Body of pancreas (tissue), 4 donors: ENCODE measurements at places on chromosomes 13 and 19. TPM values are rescaled to one million over a fixed set of nuclear protein-coding genes. Genes with fewer than 3 reads are reported as not detected.

DNA sequence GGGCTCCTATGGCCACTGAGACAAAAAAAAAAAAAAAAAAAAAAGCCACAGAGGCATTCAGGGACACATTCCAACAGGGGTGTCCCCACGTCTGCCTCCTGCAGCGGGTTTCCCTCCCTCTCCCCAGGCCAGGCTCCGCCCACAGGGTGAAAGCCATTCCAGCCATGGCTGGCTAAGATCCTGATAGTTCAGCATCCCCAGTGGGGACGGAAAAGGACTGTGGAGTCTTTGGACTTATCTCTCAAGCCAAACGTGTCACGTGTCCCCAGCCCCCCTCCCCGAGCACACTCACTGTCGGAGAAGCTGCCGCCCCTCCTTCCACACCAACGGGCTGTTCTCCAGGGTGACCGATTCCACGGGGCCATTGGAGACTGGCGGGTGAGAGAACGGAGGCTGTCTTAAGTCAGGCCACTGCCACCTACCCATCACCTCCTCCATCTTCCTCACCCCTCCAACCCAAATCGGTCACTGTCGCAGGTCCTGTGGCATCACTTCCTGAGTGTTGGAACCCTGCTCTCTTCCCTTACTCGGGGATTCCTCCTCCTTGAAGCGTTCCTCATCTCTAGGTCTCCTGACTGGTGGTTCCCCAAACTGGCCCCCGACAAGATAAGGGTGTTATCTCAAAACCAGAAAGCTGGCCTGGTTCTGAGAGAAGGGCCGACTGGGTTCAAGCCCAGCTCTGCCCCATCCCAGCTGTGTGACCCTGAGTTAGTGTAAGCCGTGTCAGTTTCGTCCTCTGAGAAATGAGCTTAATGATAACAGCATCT is 9.1 kb upstream of the FKRP start:
- DNase-seq: peak; percentile 61

DNA sequence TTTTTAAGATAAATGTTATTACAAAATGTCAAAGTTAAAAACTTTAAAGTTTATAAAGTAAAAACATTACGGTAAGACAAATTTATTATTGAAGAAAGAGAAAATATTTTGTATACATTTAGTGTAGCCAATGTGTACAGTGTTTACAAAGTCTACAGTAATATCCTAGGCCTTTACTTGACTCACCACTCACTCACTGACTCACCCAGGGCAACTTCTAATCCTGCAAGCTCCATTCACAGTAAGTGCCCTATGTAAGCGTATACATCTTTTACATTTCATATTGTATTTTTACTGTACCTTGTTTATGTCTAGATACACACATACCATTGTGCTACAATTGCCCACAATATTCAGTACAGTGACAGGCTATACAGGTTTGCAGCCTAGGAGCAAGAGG is 448.2 kb downstream of the KCTD12 start:
- no peak for DNase-seq

- no peak for DNase-seq
These were observed 7.4 kb downstream of the SOX1 start for GRCh38 chr13:112074139-112074865.

DNA sequence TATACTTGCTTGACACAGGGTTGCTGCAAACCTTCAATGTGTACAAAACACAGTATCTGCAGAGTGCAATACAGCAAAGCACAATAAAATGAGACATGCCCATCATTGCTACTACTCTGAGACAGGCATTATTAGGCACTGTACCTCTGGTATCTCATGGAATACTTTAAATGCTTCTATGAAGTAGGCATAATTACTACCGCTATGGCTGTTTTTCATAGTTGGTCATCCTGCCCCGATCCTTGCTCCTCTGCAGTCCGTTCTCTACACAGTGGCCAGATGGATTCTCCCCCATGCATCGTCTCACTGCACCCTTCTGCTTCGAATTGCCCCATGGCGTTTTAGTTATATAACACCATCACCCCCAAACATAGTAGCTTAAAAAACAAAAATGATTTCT is 83.0 kb upstream of the UBL3 start:
- DNase-seq: no peak

DNA sequence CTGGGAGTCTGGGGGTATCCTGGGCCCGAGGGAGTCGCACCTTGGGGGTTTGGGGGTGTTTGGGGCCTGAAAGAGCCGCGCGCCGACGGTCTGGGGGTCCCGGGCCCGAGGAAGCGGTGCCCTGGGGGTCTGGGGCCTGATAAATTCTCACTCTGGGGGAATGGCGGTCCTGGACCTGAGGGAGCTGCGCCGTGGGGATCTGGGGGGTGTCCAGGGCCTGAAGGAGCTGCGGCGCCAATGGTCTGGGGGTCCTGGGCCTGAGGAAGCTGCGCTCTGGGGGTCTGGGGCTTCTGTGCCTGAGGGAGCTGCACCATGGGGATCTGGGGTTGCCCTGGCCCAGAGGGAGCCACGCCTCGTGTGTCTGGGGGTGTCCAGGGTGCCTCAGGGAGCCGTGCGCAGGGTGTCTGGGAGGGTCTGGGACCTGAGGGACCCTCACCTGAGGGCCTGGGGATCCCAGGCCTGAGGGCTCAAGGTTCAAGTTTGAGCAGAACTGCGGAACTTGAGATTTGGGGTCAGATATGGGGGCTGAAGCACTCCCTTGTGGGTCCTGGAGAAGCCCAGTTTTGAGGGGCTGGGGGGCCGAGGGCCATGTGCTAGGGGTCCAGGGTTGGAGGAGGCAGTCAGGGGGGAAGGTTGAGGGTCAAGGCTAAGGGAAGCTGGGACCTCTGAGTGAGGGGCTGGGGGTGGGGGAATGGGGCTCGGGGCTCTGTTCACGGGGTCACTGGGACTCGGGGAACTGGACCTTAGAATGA is 1.1 kb downstream of the HDGFL2 start:
- DNase-seq: no peak

- no peak for DNase-seq
These were observed 27.7 kb downstream of the GADD45B start for GRCh38 chr19:2503521-2504109.

DNA sequence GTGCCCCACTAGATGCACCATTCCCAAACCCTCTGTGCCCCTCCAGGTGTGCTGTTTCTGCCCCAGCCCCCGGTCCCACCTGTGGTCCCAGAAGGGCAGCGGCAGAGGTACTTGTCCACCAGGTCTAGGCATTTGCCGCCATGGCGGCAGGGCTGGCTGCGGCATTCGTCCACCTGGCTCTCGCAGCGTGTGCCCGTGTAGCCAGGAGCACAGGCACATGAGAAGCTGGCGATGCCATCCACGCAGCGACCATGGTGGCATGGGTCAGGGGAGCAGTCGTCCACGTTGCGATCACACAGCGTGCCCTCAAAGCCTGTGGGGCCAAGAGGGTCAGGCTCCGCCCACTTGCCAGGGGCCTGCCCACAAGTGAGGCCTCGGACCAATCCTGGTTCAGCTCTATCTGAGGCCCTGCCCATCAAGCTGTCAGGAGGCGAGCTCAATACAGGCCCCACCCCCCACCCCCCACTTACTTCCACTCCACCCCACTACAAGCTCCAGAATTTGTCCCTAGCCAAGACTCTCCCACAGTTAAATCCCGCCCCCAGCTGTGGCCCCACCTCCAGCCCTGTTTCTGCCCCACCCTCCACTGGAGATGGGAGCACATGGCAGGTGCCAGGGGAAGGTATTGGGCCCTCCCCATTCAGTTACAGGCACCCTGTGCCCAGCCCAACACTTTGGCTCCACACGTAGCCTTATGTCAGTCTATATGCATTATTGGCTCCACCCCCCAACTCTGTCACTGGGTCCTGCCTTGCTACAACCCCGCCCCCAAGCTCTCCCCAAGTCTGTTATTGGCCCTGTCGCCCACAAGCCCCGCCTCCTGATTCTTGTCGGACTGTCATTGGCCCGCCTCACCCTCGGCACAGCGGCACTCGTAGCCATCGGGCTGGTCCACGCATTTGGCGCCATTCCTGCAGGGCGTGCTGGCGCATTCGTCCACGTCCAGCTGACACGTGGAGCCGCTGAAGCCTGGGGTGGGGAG is 13.5 kb downstream of the NOTCH3 start:
- no peak for DNase-seq

GRCh38 chr19:54099190-54099902 is 1.3 kb downstream of the OSCAR start:
- DNase-seq: no peak

- DNase-seq: no peak
These were observed 75.3 kb upstream of the SCEL start for GRCh38 chr13:77460195-77460594.

DNA sequence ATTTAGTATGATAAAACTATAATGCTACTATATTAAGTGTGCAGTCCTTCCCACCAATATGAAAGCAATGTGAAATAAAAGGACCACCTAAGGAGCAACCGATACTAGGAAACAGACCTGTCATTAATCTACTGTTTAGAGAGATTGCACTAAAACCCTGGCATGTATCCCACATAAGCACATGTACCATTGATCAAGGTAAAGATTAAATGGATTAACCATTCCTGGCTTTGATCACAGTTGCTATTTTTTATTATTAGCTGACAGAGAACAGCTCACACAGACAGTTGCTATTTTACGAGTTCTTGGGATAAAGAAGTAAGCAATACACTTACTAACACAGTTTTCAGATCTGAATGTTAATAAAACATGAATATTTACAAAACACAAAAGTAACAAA is 57.7 kb upstream of the ZDHHC20 start:
- no peak for DNase-seq

DNA sequence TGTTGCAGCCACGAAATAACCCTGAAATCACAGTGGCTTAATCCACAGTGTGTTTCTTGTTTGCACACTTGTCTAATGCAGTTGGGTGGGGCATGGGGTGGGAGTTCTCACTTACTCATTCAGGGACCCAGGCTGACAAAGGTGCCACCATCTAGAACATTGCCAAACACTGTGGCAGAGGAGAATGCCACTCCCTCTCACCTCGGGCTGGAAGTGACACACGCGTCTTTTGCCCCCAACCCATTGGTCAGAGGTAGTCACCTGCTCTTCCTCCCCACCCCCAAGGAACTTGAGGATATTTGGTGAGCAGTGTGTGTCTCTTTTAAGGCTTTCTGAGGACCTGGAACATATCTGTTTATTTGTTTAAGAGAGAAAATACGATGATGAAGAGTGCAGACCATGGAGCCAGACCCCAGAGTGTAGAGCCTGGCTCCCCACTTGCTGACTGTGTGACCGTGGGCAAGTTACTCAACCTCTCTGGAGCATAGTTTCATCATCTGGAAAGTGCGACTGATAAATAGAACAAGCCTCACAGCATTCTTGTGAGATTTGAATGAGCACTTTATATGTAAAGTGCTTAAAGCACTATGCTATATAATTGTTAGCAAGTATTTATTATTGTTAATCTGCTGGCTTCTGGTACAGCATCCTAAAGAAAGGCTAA is 17.4 kb downstream of the GPR183 start:
- no peak for DNase-seq

- DNase-seq: peak; percentile 39
These were observed 2.0 kb downstream of the FARP1 start for GRCh38 chr13:98144801-98145350.

GRCh38 chr19:34104557-34104956 is 67.7 kb upstream of the LSM14A start:
- DNase-seq: no peak

Gene KLHL1
- not detected for total RNA-seq

DNA sequence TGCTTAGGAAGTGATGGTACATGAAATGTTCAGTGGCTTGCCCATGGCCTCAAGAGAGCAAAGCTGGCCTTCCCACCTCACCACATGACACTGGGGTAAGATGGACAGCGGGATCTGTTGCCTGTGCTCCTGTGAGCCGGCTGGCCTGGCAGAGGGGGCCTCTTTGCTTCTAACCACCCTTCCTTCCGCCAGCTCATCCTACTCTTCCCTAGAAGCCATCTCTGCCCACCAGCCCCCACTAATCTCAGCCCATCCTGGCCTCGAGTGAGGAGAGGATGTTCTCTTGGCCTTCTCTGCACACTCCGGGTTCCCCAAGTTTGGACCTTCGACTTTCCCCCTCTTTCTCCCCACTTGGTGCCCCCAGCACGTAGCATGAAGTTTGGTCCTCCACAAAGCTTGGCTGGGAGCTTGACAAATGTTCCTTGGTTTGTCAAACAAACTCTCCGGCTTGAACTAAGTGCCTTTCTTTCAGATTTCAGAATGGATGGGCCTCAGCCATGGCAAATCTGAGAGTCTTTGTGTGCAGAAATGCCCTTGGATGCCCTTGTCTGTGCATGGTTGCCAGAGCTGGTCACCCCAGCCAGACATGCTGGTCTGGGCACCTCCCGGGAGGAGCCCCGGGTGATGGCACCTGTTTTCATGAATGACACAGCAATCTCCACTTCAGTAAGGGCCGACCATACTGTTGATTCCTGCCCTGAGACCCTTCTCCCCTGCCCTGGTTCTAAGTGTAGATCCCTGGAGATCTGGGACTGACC is 145.5 kb downstream of the URI1 start:
- no peak for DNase-seq
